ENCODE measurements at places on chromosomes 2 and 18.

GRCh38 chr2:205996161-205996560 lies 89.8 kb downstream of the INO80D start:
- DNase-seq, result peak; percentile 53

GRCh38 chr2:209973328-209973727 lies 29.1 kb upstream of the RPE start:
- DNase-seq, result no peak

- no peak for DNase-seq
Measured at GRCh38 chr2:186126181-186126580, 359.9 kb upstream of the ZC3H15 start.

DNA sequence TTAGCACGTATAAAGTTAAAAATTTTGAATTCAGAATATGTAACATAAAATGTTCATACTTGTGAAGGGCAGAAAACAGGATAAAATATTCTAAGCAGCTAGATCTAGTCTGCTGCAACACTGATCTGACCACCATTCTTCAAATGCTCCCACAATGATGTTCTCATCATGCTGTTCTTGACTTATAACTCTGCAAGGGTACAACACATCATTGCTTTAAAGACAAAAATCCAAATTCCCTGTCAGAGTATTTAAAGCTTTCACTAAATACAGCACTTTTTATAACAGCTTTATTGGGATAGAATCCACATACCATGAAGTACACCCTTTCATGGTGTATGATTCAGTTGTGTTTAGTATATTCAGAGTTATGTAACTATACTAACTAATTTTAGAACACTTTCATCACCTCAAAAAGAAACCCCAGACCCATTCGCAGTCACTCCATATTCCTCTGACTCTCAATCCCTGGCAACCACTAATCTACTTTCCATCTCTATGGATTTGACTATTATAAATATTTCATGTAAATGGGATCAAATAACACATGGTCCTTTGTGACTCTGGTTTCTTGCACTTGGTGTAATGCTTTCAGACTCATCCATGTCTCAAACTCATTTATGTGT lies 56.4 kb downstream of the MAP4K3 start:
- DNase-seq, result peak; percentile 29

- no peak for DNase-seq
Measured at GRCh38 chr2:191430476-191430875, 185.3 kb downstream of the MYO1B start.

DNA sequence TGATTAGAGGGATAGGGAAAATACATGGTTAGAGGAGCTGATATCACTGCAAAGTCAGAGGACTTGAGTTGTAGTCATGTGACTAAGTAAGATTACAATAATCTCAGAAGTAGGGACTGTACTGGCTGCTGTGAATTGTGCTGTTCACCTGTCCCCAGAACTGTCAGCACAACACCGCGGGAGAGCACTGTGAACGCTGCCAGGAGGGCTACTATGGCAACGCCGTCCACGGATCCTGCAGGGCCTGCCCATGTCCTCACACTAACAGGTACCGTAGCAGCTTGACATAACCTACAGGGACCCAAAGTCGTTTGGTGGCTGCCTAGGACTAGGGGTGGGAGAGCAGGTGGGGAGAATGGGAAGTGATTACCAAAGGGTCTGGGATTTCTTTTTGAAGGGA lies 132.8 kb upstream of the TTC39C start:
- no peak for DNase-seq

- DNase-seq, result no peak
Measured at GRCh38 chr2:156666130-156666785, 230.1 kb downstream of the GPD2 start.

DNA sequence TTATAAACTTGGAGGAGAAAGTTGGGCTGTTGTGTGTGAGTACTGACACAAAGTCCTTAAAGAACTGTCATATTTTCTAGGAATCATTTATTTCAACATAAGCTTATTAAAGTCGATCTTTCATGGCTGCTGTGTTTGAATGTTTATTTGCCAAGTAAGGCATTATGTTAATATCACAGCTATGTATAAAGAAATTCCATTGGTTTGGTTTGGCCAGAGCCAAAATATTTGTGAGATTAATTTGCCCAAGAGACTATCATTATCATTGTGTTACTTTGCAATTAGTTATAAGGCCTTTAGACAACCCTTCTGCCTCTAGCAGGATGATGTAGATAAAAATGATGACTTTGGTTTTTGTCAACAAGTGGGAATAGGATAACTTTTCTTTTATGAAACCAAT lies 240.6 kb upstream of the NT5C1B start:
- peak; percentile 80 for DNase-seq

DNA sequence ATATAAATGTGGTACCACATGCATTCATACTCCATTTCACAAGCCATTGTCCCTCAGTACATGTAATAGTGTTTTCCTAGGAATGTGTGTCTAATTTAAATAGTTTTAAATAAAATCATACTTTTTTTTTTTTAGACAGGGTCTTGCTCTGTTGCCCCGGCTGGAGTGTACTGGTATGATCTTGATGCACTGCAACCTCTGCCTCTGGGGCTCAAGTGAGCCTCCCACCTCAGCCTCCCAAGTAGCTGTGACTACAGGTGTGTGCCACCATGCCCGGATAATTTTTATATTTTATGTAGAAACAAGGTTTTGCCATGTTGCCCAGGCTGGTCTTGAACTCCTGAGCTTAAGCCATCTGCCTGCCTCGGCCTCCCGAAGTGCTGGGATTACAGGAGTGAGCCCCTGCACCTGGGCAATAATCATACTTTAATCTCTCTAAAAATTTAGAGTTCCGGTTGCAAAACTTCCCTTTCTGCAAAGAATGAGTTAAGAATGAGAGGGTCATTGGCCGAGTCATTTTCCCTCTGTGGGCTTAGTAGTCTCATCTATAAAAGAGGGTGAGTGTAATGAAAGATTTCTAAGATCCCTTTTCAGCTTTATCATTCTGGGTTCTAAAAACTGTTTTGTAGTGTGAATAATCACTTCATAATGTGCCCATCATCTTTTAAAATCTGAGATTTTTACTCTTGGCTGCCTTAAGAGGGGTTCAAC lies 116.0 kb upstream of the PELI1 start:
- no peak for DNase-seq

DNA sequence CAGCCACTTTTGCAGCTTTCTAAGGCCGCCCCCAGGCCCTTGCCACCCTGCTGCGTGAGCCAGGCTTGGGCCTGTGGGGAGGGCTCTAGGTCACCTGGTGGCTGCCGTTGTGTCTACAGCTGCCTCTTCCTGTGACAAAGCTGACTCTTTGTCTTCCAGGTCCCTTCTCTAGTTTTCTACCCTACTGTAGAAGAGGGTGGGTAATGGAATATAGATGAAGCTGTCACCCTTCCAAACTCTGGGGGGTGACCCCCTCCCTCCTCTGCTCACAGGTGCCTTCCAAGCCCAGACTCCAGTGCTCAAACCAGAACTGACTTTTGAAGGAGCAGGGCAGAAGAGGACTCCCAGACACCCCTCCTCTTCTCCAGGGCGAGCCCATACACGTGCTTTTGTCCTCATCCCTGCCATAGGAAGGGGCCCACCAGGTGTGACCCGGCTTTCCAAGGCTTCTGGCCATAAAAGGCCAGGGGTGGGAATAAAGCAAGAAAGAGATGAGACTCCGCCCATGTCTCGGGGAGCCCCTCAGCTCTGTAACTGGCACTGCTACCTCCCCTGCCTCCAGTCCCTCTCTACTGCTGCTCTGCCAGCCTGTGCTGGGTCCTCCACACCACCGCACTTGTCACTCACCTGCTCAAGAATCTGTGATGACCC lies 17.9 kb upstream of the SDC1 start:
- DNase-seq, result no peak

- DNase-seq, result no peak
Measured at GRCh38 chr18:49819823-49820671, 6.7 kb upstream of the ACAA2 start.

DNA sequence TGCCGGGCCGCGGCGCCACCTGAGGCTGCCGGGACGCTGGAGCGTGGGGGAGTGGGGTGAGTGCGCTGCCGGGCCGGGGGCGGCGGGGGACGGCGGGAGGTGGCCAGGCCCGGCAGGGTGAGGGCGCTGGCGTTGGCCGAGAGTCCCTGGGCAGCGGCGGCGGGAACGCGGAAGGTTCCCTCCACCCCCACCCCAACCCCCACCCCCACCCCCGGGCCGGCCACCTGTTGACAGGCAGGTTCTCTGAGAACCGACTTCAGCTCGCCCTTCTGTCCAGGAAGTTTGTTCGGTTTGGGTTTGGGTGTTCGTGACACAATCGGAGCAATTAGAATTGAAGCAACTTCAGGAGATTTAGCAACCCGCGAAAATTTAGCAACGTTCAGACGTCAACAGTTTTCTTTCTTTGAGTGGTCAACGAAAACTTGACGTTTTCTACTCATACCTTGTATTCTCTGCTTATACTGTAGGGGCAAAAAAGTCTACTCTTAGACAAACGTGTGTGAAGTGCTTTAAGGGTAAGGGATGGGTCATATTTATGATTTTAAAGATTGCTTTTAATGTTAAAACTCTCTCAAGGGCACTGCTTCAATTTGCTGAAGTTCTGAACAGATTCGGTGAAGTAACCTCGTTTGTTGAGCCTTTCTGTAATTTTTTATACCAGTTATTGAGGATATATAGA lies 9.3 kb downstream of the OTX1 start:
- no peak for DNase-seq

DNA sequence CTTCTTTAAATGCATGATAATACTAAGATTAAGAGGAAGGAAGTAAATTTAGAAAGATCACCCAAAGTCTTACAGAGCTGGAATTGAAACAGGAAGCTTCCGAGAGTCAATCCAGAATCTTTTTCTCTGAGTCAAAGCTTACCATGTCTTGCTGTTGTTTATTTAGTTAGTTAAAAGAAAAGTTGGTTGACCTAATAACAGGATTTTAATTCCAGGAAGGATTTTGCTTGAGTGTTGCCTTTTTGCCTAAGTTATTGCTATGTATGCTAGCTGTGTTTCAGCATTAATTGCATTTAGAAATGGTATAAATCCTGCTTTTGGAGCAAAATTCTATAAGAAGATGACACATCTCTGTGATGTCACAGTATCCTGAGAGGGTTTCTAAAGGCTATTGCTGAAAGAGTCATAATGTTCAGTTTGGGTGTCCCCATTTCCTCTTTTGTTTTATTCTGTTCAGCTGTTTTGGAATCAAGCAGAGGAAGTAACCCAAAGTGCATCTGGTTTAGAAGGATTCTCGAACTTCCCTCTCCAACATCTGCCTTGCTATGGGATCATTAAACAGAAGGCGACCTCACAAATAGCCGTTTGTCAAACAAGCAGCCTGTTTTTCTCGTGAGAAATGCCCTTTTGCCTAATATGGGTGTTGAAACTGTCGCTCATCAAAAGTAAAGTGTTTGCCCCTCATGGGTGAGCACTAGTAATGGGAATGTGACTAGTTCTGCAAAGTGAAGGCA lies 271.5 kb upstream of the MMADHC start:
- peak; percentile 88 for DNase-seq

- no peak for DNase-seq
Measured at GRCh38 chr2:71499691-71500090, 46.3 kb downstream of the DYSF start.

DNA sequence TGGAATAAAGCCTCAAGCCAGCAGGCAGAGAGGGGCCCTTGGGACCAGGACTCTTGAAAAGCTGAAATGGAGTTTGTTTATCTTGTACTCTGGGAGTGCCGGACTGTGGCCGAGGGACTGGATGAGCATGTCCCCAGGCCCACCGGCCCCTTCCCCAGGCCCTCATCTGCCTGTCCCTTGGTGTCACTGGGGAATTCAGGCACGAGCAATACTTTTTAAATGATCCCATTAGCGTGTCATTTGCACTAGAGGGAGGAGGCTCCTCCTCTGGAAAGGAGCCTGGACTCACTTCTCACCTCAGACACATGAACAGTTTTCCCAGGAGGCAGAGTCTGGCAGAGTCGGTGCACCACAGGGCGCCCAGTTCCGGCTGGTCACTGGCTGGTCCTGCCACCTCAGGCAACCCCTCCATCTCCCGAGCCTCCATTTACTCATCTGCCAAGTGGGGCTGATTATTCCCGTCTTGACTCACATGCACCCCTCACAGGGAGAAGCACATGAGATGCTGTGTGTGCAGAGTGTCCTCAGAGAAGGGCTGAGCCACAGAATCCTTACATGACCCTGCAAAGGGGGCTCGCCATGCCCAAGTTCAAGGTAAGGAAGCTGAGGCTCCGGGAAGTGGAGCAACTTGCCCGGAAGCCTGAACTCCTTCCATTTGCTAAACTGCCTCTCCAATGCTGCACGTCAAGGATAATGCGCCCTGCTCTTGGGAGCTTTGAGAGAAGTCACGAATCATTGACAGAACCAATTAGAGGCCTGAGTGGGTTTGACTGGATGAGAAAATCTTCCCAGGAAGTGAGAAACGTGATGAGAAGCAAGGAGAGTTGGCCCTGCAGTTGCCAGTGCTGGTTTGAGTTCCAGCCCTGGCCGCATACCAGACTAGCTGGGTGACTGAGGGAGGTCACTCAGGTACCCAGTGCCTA lies 26.7 kb downstream of the CIB4 start:
- no peak for DNase-seq

GRCh38 chr2:63192889-63193774 lies 142.5 kb downstream of the OTX1 start:
- no peak for DNase-seq

DNA sequence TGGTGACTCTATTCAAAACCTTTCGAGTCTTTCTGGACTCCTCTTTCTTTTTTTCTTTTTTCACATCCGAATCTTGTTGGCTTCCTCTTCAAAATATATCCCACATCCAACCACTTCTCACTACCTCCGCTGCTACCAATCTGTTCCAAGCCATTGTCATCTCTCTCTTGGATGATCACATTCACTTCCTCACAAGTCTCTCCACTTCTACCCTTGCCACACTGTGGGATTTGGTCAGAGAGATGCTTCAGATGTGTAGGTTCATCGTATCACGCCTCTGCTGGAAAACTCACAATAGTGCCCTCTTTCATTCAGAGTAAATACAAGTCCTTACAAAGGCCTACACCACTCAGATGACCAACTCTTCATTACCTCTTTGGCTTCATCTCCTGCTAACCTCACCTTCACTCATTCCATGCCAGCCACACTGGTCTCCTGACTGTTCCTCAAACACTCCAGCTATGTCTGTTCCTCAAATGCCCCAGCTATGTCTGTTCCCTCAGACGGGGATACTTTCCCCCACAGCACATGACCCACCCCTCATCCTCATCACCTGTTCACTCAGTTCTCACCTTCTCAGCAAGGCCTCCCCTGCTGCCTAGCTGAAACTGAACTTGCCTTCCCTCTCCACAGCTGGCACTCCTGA lies 67.2 kb upstream of the PELI1 start:
- no peak for DNase-seq

DNA sequence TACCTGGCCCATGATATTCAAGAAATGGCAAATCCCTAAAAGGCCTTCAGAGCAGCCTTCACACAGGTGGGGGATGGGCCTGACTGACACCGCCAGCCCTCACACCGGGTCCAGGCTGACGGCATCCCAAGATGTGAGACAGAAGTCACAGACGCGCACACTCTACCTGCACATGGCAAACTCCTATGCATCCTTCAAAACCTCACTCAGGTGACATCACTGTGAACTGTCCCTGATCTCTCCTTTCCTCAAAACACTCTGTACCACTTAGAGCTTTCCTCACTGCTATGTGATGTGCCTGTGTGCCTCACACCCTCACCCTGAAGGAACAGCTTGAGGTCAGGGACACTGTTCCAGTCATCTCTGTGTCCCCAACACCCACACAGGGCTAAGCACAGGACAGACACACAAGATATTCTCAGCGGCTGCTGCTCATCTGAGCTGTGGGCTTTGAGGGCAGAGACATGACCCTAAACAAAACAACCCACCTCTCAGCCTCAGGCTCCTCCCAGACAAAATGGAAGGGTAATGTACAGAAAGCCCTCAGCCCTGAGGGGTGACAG lies 27.5 kb downstream of the BIN1 start:
- no peak for DNase-seq

All from AG10803 (cell line).